ENCODE measurements at places on chromosomes 12 and 14.

DNA sequence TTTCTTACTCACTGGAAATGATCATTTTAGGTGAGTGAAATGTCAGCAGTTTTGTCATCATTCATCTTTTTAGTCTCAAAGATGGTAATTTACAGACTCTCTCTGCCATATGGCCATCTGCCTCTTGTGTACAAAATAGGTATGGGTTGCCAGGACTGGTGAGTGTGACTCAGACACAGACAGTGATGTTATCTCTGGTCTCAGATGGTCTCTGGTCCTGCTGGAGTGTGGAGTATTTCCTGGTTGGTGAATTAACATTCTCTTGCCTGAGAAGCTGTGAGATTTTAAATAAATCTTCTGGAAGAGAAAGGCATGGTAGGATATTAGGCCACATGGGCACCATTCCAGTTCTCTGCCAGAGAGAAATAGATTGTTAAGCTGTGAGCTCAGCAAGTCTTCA is 207.0 kb downstream of the ATP23 start:
- DNase-seq = peak; percentile 77

GRCh38 chr12:2064071-2064507 is 11.3 kb downstream of the CACNA1C start:
- DNase-seq = no peak

DNA sequence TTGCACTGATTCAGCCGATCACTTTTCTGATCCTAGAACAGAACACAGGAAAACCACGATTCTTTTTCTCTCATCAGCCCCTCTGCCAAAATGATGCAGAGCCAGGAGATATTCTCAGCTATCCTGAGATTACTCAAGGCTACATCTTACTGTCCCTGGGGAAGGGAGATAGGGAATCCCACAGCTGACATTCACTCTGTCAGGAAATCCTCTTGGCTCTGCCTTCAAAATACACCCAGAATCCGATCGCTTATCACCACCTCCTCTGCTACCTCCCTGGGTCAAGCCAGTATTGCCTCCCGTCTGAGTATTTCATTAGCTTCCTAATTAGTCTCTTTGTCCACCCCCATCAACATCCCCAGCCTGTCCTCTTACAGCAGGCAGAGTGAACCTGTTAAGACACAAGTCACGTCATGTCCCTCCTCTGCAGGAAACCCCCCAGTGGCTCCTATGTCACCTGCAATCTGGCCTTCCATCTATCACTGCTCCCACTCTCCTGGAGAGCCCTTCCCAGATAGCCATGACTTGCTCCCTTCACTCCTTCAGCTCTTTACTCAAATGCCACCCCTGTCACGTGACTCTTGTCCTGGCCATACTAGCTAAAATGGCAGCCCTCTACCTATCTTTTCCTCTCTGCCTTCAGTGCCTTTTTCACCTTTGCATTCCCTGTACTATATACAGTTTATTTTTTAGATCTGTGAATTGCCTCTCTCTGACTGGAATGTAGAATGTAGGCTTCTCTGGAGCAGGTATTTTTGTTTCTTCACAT is 70.3 kb downstream of the GALNT4 start:
- DNase-seq = no peak

GRCh38 chr12:71069311-71069710 is 88.5 kb downstream of the TSPAN8 start:
- no peak for DNase-seq

GRCh38 chr12:6792522-6793201 is 3.3 kb downstream of the CD4 start:
- DNase-seq = no peak

- DNase-seq = no peak
Measured at GRCh38 chr12:106714926-106715325, 59.6 kb upstream of the RIC8B start.

- no peak for DNase-seq
Measured at GRCh38 chr14:89805501-89805900, 149.0 kb downstream of the EFCAB11 start.

- no peak for DNase-seq
Measured at GRCh38 chr12:14879222-14879933, 6.3 kb downstream of the MGP start.

GRCh38 chr12:67426067-67426466 is 156.9 kb downstream of the CAND1 start:
- DNase-seq = peak; percentile 86

DNA sequence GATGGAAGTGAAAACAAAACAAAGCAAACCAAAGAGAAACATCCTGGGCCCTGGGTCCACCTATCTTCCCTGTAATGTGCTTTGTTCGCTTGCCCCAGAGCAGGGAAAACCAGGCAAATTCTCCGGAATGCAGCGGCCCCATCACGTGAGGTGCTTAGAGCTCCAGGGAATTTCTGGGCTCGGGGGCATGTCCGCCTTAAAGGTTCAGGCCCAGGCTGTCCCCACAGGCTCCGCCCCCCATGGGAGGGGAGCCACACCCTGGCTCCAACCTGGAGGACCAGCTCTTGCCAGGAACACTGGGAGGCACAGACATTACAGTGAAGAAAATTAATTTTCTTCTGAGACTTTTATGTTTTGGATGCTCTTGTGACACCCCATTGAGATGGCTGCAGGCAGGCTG is 69.9 kb downstream of the RBM19 start:
- no peak for DNase-seq

DNA sequence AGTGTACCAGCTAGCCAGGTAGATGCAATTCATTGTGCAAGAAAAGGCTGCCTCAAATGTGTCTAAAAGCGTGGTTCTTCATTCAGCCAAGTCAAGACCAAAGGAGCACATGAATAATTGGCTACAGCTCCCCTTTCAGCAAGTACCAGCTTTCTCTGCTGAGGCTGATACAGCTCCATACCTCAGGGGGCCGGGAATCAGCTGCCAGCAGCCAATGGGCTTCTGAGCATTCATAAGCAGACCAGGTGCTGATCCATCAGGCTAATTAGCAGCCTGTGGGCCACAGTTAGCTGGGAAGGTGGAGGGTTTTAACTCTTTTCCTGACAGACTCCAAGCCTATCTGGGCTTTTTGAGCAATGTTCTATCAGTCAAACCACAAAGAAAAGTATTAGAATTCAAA is 264.7 kb downstream of the APAF1 start:
- DNase-seq = no peak

DNA sequence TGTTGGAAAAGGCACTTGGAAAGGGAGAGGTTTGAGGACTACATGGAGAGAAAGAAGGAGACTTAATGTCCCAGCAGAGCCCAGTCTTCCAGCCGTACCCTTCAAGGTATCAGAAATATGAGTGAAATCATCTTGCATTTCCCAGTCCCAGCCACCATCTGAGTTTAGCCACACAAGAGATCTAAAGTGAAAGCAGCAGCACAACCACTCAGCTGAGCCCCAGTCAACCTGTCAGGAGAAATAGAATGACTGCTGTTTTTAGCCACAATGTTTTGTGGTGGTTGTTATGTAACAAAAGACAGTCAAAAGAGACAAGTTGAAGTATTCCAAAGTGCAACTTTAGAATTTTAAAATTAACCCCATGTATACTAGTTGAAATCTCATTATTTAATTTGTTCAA is 28.0 kb downstream of the DERA start:
- DNase-seq = no peak

DNA sequence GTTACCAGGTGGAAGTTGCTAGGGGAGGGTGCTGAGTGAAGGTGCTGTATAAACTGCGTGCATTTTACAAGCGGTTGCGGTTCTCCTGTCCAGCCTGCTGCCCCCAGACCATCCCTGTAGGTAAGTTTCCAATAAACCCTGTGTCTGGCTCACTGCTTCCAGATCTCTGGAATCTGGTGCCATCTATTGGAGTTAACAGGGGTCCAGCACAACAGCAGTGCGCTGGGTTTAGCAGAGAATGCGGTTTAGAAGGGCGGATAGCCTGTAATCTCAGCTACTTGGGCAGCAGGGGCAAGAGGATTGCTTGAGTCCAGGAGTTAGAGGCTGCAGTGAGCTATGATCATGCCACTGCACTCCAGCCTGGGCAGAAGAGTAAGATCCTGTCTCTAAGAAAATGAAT is 4.9 kb downstream of the AACS start:
- no peak for DNase-seq

GRCh38 chr12:2613326-2614073 is 181.3 kb upstream of the FKBP4 start:
- DNase-seq = peak; percentile 88

GRCh38 chr12:750366-751191 is 1.8 kb upstream of the WNK1 start:
- DNase-seq = no peak

GRCh38 chr14:102907980-102908730 is 14.3 kb upstream of the AMN start:
- no peak for DNase-seq

DNA sequence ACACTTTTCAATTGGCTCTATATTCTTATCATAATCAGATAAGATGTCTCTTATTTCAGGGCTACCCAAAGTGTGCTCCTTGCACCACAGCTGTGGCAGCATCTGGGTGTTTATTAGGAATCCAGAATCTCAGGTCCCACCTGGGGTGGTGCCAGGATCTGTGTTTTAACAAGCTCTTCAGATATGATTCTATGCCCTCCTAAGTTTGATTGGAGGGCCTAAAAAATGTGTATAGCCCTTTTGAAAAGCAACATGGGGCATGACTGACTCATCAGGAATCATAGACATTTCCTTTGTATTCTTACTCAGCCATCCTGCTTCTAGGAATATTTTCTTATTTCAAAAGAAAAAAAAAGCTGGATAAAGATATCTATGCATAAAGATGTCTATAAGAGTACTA is 103.1 kb downstream of the HELB start:
- no peak for DNase-seq

DNA sequence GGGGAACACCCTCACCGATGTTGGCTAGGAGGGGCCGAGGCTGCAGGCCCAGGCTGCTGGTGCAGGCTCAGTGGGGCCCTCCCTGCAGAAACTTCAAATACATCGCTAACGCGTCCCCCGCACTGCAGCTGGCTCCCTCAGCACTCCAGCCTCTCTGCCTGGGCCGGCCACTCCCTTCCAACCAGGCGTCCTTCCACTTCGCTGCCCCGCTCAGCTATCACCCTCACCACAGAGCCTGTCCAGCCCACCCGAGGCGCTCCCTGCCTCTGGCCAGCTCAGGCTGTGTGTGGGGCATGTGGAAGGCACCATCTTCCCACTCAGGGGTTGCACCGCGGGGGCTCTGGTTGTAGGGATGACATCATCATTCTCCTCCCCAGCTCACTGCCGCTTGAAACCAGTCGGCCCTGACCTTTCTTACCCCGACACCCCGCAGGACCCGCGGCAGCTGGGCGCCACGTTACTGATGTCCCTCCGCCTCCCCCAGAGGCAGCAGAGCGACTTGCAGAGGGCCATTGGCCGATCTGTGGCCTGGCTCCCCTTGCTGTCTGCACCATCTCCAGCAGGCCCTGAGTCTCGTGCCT is 199.9 kb upstream of the RTL1 start:
- no peak for DNase-seq

GRCh38 chr12:131129839-131130238 is 176.1 kb downstream of the ADGRD1 start:
- DNase-seq = no peak

DNA sequence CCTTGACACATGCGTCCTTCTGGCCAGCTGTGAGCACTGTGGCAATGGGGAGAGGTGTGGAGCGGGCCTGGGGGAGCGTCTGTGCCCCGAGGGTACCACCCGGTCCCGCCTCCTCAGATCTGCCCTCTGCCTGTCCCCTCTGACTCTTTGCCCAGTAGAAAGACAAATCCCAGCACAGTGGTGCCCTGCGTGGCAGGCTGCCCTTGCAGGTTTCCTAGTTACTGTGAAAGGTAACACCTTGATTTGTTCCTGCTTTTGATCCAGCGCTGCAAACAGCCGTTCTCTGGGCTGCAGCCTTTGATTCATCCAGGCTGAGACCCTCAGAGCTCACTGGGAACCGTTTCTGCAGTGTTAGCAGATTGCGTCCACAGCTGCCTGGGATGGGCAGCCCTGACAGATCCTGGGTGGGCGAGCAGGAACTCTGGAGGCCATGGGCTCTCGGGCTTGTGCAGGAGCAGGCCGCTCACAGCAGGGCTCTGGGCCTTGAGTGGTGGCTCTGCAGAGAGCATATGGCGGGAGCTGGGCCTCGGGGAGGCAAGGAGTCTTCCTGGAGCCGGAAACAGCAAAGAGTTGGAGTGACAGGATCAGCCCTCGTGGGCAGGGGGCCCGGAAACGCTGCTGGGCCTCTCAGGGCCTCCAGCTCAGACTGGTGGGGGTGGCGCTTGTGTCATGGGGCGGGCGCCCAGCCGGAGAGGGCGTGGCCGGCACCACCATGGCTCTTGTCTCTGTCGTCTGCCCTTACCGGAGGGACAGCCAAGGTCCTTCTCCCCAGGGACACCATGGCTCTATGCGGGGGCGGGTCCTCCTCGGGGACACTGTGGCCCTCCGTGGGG is 16.6 kb downstream of the FBRSL1 start:
- peak; percentile 61 for DNase-seq

GRCh38 chr12:93167841-93168492 is 209.8 kb upstream of the NUDT4 start:
- no peak for DNase-seq

GRCh38 chr14:23153851-23154796 is 29.3 kb downstream of the SLC7A8 start:
- DNase-seq = peak; percentile 91

DNA sequence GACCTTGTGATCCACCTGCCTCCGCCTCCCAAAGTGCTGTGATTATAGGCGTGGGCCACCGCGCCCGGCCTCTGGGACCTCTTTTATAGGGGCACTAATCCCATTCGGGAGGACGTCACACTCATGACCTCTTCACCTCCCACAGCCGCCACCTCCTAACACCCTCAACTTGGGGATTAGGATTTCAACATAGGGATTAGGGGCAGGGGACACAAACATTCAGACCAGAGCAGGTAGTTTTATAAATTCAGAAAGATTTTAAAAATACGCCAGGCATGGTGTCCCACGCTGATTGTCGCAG is 49.4 kb downstream of the TPCN1 start:
- no peak for DNase-seq

DNA sequence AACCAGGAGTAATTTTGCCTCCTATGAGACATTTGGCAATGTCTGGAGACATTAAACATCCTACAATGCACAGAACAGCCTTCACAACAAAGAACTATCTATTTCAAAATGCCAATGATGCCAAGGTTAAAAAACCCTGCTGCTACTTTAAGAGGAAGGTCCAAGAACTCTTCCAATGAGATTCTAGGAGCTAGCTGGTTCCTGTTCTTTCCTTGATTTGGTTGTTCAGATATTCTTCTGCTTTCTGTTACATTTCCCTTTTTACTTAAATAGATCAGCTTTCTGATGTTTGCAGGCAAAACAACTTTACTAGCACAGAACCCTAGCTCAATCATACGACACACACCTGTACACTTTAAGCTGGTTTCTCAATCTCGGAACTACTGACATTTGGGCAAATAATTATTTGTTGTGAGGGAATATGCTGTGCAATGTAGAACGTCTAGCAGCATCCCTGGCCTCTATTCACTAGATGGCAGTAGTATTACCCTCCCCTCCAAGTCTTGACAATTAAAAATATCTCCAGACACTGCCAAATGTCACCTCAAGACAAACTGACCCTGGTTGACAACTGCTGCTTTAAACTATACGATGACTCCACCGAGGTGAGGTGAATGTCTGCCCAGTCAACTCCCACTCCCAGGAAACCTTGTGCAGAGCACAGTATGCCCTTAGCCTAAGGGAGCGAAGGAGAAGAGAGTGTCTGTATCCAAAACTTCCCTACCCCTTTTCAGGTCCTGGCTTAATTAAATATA is 4.4 kb downstream of the BLTP3B start:
- DNase-seq = no peak

- peak; percentile 36 for DNase-seq
Measured at GRCh38 chr12:47307680-47308399, 228.1 kb upstream of the AMIGO2 start.

Data from HFF-Myc (cell line).